ENCODE measurements at places on chromosomes 6 and 20.

DNA sequence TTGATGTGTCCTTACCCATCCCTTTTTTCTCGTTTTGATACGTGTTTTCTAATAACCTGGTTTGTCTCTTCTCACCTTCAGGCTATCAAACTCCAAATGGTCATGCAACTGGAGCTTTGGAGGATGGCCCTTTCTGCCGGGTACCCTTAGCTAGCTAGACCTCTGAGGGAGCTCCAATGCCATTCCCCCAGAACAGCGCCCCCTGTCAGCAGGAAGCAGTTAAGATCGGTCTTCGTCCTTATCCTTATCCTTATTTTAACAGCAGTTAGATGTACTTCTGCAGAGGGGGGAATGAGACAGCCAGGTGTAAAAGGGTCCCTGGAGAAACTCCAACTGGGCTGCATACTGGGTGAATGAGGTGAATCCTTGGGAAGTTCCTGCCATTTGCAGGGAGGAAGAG, 37.2 kb downstream of the SEL1L2 start:
- no peak for DNase-seq

GRCh38 chr6:132133736-132134445, 182.7 kb upstream of the CCN2 start:
- DNase-seq = peak; percentile 60

DNA sequence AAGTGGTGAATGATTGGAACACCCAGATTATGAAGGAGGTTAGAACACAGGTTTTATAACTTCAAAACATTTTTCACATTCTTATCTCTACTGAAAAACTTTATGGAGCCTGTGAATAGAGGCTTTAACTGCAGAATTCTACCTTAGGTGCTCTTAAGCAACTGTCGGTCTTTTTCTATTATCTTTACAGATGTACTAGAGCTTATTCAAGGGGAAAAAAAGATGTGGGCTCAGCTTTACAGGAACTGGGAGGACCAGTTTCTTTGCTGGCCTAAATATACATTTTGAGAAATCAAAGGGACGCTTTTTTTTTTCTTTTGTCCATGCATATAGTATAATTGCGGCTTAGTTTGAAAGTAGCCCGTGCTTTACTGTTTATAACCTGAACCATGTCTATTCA, 58.9 kb downstream of the UST start:
- no peak for DNase-seq

DNA sequence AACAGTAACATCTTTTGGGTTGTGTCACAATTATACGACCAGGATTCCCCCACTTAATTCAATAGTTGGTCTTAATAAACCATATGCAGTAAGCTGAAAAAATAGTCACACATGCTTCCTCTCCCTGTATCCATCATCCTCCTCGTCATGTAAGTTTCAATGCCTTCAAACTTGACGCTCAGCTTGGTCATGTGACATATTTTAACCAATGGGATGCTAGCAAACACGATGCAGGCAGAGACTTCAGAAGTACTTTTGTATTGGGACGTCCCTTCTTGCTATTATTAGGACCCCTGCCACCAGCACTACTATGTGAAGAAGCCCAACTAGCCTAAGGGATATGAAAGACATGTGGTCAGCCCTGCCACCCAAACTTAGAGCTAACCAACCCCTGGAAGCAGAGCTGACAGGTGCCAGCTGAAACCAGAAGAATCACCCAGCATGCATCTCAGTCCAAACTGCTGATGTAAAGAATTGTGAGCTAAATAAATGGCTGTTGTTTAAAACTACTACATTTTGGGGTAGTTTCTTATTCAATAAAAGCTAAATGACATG, 49.3 kb downstream of the CGA start:
- no peak for DNase-seq

- no peak for DNase-seq
These were observed 51.0 kb downstream of the JAG1 start for GRCh38 chr20:10622657-10623418.

DNA sequence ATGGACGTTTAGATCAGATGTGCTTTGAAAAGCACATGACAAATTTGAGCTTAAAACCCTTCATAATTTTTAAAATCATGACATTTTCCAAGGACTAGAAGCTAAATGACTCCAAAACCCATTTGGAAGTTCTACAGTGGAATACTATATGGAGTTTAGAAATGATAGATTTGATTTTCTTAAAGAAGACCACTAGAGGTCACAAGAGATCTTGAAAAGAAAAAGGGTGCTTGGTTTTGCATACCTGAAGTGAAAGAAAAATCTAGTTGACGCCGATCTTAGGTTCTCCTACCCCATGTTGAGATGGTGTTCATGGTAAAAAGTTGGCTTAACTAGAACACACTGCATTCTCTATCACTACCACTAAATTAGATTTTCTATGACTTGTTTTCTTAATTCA, 31.5 kb downstream of the CFAP61 start:
- peak; percentile 52 for DNase-seq

GRCh38 chr20:53809217-53809616, 215.6 kb upstream of the ZNF217 start:
- no peak for DNase-seq

GRCh38 chr20:10594296-10594868, 79.4 kb downstream of the JAG1 start:
- DNase-seq = no peak

DNA sequence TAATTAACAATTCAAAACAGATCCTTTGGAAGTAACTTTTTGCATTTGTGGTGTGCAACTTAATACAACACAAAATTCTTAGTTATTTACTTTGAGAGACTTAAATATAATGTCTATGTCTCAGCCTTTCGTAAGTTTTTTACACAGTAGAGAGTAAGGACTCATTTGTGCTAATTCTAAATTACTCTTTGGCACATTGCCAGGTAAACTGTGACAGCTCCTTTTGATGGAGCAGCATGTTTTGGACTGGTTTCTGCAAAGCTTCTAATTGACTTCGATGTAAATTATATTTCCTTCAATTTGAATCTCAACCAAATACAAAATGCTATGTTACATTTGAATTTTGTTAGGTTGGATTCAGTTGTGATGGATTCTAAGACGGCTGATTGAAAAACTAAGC, 450.7 kb upstream of the OPRM1 start:
- no peak for DNase-seq

GRCh38 chr6:9412951-9413559, 977.7 kb upstream of the SLC35B3 start:
- DNase-seq = peak; percentile 26

DNA sequence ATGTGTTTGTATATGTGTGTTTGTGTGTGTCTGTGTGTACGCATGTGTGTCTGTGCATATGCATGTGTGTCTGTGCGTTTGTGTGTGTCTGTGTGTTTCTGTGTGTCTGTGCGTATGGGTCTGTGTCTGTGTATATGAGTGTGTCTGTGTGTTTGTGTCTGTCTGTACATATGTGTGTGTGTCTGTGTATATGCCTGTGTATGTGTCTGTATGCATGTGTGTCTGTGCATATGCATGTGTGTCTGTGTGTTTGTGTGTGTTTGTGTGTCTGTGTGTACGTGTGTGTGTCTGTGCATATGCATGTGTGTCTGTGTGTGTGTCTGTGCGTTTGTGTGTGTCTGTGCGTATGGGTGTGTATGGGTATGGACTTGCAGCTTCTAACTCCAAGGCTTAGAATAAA, 174.0 kb upstream of the NOX3 start:
- no peak for DNase-seq

DNA sequence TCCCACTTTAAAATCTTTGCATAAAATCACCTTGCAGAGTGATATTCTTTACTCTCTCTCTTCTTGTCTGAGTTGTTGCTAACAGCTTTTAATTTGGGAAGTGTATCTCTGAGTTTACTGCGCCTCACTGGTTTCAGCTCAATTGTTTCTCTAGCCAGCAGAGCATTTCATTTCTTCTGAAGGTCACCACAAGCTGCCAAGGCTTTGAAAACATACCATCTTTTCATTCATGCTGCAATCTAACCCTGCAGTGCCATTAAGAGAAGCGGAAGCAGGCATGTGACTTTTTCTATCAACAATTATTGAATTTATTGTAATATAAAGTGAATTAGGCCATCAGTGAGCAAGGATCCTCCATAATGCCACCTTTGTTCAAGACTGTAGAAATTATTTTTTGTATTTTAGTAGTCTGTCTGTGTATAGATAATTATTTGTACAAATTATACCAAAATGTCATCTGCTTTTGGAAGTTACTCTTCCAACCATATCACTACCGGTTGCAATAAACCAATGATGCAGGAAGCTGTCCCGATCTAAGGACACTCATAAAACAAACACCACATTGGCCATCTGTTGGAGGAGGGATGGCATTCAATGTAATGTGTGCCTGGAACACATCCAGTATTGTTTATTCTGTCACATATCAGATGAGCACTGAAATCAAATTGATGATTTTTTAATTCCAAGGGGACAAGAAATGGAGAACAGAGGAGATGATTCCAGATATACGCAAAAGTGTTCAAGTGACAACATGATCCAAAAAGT, 26.8 kb downstream of the HS3ST5 start:
- no peak for DNase-seq

GRCh38 chr6:13012296-13012695, 295.7 kb downstream of the PHACTR1 start:
- peak; percentile 50 for DNase-seq

- no peak for DNase-seq
These were observed 121.4 kb downstream of the TBXT start for GRCh38 chr6:166046226-166046625.

DNA sequence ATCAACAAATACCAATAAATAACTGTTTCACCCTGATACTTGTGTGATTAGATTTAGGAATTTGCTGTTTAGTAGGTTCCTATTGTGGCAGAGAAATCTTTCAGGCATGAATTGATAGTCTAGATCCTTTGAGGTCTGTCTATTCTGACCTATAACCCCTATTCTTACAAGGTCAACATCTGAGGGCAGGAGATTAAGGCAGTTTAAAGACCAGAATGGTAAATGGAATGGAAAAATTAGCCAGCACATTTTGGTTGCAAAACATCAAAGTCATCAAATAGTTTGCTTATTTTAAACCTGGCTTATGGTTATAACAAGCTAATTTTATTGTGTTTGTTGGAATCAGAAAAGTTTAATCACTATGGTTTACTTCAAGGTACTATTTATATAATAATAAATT, 78.4 kb downstream of the LIN28B start:
- DNase-seq = no peak

DNA sequence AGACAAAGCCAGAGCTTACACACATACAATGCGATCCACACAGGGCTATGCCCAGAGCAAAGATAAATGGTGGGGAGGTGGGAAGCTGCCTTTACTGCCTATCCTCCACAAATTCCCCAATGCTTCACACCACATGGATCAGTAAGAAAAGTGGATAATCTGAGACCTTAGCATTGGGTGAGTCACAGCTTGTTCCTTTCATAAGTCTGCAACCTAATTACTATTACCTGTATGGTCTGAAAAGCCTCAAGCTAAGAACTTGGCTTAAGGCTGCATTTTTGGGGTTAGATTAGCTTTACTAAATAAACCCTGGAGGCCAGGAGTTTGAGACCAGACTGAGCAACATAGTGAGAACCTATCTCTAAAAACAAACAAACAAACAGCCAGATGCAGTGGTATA, 66.0 kb upstream of the BTBD3 start:
- no peak for DNase-seq

- DNase-seq = no peak
These were observed 18.4 kb upstream of the SNX9 start for GRCh38 chr6:157804448-157805327.

- peak; percentile 46 for DNase-seq
These were observed 30.1 kb downstream of the RIMS4 start for GRCh38 chr20:44780226-44780625.

- DNase-seq = peak; percentile 65
These were observed 50.0 kb upstream of the DST start for GRCh38 chr6:56692523-56693245.

GRCh38 chr6:10424040-10424439, 9.2 kb upstream of the TFAP2A start:
- no peak for DNase-seq

DNA sequence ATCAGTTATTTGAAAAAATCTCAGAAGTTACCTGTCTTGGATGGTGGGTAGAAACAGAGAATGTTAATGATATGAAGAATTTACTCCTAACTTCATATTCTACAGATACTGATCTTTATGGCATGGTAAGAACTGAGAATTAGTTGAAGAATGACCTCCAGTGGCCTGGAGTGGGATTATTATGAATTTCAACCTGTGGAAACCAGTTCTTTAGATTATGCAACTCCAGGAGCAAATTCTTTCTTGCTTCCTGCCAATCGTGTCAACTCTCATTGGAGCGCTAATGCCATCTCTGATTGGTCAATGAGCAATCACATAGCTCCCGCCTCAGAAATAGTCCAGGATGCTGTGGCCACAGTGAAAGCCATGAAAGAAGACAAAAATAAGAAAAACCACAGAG, 40.6 kb downstream of the LYRM2 start:
- DNase-seq = peak; percentile 7

DNA sequence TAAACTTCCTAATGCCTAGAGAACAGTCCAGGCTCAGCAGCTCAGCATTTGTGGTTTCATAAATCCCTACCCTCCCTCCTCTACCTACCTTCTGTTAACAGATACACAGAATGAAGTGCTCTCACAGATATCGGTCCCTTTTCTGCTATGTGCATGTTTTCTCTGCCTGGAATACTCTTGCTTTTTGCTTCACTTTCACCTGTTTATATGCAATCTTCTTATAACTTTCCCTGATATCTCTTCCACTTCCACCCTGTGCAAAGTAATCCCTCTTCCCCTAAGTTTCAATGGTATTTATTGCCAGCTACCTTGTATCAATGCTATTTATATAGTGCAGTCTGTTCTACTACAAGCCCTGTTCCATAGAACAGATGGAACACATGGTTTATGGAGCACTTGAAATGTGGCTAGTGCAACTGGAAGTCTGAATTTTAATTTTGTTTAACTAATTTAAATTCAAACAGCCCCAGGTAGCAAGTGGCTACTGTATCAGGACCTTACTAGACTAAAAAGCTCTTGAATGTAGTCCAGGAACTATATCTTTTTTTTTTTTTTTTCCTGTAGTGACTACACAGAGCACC, 3.1 kb upstream of the TAB2 start:
- DNase-seq = no peak

DNA sequence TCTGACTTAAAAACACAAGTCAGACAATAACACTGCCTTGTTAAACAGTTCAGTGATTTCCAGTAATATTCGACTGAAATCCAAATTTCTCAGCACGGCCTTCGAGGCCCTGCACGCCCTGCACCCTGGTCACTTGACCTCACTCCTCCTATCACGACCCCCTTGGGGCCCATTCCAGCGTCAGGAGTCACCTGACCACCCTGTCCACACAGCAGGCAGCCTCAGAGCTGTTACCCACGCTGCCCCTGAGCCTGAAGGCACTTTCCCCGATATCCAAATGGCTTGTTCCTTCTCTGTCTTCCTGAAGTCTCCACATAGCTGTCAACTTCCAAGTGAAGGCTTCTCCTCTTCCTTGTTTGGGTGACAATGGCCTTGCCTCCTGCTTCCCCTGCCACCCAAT, 33.1 kb upstream of the SMOC2 start:
- no peak for DNase-seq

DNA sequence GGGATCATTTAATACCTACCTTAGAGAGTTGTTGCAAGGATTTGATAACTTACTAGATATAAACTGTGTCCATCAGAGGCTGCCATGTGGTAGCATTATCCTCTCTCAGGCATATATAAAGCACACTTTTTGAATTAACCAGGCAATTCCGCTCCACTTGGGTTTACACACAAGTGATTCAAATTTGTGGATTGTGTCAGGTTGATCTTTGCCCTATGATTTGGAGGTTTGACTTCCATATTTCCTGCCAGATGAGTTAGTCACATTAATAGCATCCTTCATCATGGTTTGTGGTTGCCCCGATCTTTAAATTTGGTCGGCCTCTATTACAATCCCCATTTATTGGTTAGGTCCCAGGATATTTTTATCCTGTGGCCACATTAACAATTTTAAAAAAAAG, 44.8 kb upstream of the CTAGE9 start:
- DNase-seq = no peak

GRCh38 chr6:106079961-106080762, 6.0 kb upstream of the PRDM1 start:
- DNase-seq = no peak

Measured in suppressor macrophage treated with lipopolysaccharide for 4 hours (primary cell).